ENCODE measurements at places on chromosomes 5 and 9.

DNA sequence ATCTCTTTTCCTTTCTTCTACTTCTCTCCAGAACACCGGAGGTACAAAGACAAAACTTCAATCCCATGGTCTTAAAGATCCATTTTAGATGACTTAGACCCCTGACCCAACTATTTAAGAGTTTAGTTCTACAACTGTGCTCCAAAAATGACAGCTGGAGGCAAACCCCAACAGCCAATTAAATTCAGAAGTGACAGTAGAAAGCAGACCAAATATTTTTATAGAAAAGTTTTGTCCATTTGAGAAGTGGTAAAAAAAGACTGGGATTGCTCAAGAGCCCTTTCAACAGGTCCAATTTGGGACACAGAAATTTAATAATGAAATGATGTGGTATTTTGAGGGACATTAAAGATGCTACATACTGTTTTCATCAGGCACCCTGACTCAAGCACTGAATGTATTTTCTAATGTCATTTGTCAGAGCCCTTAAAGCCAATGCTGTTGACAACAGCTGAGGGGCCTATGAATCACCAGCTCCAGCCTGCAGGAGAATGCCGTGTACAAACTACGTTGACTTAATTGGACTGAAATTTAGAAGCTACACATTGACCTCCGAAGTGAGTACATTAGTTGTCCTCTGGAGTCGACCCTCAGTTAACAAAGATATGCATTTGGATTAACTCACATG lies 147.5 kb upstream of the PIK3R1 start:
- DNase-seq: no peak

DNA sequence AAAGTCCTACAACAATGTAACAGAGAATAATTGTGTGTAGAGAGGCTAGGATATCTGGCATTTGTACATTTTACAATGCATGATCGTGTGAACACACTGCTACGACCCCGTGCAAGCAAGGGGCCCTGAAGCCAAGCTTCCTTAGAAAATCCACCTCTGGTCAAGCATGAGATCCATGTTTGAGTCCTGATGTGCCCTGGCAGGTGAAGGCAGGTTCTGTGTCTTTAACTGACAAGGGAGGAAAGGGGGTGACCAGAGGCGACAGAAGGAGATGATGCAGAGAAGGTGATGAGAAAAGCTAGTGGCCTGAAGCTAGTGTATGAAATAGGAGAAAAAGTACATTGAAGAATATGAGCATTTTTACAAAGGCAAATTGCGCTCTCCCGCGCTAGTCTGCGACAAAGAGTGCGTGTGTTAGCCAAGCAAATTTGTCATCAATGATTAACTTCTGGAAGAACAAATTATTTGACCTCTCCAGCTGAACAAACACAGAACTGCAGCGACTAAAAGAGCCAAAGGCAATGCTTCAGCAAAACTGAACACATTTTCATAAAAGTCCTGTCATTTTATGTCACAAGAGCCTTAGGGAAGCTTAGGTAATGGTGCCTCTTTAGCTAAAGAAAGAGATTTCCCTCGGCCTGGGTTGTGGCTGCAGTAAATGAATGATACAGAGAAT lies 101.7 kb upstream of the DAPK1 start:
- no peak for DNase-seq

DNA sequence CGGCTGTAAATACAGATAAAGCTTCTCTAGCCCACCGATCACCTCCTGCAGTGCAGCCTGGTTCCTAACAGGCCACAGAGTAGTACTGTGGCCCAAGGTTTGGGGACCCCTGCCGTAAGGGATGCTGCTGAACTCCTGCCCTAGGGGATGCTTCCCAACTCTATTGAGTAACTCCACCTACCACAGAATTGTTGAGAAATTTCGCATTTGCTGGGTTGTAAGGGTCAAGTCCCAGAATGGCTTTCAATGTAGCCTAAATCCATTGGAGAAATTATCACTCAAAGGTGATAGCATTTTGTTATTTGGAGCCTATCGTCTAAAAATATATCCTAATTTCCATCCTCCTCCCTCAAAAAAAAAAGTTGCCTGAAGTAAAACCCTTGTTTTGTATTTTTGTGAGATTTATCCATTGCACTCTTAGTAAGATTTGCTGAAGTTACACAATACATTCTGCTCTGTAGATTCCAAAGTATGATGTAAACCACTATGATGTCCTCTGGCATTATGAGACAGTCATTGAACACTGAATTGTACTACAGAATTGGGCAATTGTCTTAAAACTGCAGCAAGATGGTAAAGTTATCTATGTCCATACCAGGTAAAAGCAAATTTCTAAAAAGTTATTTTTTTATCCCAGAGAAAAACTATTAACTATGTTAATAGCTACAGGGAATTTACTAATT lies 14.0 kb downstream of the ACTBL2 start:
- DNase-seq: no peak

GRCh38 chr9:135588371-135588770 lies 26.8 kb downstream of the PAEP start:
- DNase-seq: no peak

DNA sequence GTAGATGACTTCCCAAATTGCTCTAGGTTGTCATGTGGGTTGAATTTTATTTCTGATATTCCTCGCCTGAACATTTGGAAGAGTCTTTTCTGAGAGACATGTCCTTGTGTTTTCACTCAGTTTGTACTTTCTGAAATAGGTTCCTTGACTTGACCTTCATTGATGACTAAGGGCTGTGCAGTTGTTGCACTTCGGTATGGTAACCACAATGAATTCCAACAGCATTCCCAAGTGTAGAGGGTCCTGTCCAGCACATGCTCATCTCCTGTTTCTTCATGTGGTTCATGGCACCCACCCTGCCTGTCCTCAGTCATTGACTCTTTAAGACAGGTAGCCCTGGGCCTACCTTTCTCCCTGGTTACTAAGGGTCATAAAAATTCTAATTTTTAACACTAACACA lies 527.8 kb downstream of the MTRR start:
- no peak for DNase-seq

GRCh38 chr5:176401281-176402205 lies 13.0 kb downstream of the HIGD2A start:
- DNase-seq: no peak

DNA sequence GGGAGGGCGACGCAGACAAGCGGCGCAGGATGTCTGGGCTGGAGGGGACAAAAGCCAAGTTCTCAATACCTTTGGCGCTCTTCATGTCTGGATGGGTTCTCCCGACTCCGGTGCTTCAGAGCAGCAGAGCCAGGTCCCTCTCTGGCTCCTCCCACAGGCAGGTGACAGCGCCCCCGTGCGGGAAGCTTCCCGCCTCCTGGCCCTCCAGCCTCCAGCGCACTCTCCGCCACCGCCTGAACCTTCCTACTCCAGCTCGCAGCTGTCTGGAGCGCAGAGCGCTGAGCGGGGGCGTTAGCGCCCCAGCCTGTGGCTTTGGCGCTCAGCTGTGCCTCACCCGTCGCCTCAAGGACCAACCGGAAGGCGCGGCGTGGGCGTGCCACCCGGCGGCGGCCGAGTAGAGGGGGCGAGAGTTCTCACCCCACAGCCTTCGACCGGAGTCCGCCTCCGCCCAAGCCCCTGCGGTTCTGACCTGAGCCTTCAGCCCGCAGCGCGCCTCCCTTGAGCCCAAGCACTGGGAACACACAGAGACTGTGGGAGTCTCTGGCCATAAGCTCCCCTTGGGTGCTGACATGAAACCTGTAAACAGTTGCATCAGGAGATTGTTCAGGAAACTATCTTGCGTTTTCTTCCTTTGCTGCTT lies at the start of gene SLCO4C1:
Gene SLCO4C1 (minus strand): TSS at position 107 of the 640 bp plus-strand sequence. CDS start 22 bp downstream, at position 85.
- peak; percentile 59 for DNase-seq

- DNase-seq: no peak
These were observed 74.1 kb upstream of the RPS23 start for GRCh38 chr5:82352146-82352791.

DNA sequence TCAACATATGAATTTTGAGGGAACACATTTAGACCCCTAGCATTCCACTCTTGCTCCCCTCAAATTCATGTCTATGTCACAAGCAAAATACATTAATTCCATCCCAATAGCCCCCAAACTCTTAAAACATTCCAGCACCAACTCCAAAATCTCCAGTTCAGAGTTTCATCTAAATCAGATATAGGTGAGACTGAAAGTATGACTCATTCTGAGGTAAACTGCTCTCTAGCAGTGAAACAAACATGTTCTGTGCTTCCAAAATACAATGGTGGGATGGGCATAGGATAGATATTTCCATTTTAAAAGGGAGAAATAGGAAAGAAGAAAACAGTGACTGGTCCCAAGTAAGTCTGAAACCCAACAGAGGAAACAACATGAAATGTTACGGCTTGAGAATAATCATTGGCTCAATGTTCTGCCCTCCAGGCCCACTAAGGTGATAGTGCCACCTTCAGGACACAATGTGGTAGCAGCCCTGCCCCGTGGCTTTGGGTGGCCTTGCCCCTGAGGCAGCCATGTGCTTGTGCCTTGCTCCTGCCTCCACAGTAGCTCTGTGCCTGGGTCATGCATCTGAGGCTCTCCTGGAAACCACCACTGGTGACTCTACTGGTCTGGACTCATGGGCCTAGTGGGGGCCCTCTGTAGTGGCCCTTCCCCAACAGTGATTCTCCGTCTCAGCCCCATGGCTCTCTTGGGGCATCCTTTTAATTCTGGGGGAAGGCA lies 36.4 kb upstream of the IPPK start:
- DNase-seq: no peak

DNA sequence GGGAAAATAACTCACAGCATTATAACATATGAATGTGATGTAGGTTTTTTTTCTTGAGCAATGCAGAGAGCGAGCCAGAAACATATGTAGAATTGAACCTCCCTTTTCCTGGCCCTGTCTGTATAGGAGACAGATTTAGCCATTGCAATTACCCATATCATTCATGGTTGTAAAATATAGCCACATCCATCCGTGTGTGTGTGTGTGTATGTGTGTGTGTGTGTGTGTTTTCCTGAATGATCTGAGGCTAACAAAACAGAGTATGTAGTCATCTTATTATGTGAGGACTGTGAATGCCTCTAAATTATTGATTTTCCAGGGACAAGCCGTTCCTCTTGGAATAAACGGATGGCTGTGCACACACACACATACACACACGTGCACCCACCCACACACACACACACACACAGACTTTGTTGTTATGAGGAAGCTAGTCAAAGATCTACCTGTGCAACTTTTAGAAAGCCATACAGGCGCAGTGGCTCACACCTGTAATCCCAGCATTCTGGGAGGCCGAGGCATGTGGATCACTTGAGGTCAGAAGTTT lies 11.7 kb upstream of the DENND1A start:
- no peak for DNase-seq

- no peak for DNase-seq
These were observed 25.6 kb downstream of the SLC31A1 start for GRCh38 chr9:113246928-113247327.

DNA sequence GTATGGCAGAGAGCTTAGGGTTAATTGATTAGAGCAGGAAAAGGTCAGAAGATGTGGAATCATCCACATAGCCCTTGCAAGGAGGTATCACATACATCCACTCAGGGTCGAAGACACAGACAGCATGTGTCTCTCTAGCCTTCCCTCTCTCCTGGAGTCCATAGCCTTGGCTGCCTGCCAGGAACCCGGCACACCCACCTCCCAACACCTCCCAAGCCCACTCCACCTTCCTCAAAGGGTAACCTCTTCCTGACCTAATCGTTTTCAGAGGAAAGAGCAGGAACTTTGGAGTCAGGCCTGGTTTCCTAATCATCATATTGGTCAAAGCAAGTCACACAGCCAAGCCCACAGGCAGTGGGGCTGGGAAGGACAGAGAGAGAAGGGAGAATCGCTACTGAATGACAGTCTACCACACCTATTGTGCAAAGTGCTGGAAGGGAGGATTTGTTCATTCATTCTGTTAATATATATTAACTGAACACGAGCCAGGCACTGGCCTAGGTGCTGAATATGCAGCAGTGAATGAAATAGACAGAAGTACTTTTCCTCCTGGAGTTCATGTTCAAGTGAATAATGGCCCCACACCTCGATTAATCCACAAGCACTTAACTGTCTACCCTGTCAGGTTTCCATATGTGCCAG lies 107.8 kb downstream of the KCNIP1 start:
- DNase-seq: no peak

- no peak for DNase-seq
These were observed 626.9 kb upstream of the PTGER4 start for GRCh38 chr5:40052808-40053207.

- no peak for DNase-seq
These were observed 103.2 kb downstream of the PDE4D start for GRCh38 chr5:59790376-59790775.

- DNase-seq: no peak
These were observed 17.9 kb downstream of the TIGD6 start for GRCh38 chr5:149982505-149982904.

DNA sequence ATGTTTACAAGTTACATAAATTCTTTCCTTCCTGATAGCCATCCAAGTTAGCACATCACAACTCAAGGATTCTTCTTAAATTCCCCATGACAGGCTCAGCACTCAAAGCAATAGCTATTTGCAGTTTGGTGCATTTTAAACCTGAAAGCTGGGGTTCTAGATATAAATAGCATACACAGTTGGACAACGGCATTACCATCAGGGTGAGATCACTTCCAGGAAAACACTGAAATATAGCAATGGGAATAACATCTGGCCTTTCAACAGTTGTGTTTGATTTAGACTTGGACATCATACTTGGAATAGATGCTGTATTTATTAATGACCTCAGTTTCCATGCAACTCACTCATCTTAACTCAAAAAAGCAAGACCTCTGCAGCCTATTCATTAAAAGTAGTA lies 24.7 kb upstream of the LECT2 start:
- DNase-seq: no peak

DNA sequence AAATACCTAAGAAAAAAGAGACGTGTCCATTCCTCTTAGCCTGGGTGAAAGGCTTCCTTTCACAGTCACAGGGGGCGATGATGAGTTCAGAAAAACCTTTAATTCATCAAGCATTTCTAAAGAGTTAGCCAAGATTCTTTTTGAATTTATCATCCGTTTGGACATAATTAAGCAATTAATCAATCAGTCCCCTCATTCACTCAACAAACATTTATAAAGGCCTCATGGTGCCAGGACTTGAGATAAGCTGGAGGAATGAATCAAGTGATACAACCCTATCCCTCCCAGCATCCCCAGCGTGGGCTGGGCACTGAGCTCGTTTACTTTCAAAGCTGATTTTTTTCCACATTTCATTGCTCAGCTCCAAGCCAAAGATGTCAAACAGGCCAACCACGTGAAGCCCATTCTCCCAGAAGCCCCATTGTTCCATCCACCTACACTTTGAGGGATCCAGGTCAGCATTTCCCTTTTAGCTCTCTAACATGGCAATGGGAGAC lies 140.5 kb downstream of the SLIT3 start:
- no peak for DNase-seq

DNA sequence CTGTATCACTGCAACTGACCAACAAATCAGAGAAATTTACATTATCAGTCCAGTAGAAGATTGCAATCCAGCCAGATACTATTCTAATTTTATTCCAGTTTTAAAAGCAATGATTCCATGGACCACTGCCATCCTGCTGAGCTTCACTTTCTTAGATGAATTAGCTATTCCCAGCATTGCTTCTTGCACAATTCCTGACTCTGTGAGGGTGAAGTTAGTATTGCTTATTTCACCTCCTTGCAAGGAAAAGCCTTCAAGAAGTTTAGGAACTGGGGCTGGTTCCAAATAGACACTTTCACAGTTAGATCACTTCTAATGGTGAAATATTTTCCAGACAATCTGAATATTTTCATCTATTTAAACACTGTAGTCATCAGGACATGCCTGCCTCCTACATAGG lies 338.6 kb upstream of the TNC start:
- no peak for DNase-seq
